ENCODE measurements at places on chromosomes 6 and 20. TPM values are rescaled to one million over a fixed set of nuclear protein-coding genes. Genes with fewer than 3 reads are reported as not detected.
A peak's percentile ranks its signal among the peaks of the same experiment; 100 is the strongest.

GRCh38 chr6:115796829-115797228, 263.9 kb downstream of the FRK start:
- H3K4me1 ChIP-seq, result no peaks in the 10 kb centered on the region
- no peaks in the 10 kb centered on the region for H3K27me3 ChIP-seq
- DNase-seq, result no peak

- H3K4me1 ChIP-seq, result peaks cover 4% of the 10 kb centered on the region
- no peak for DNase-seq
- H3K4me3 ChIP-seq, result no peak overlapping the region
These were observed 16.7 kb downstream of the CALHM5 start for GRCh38 chr6:116528133-116528532.

DNA sequence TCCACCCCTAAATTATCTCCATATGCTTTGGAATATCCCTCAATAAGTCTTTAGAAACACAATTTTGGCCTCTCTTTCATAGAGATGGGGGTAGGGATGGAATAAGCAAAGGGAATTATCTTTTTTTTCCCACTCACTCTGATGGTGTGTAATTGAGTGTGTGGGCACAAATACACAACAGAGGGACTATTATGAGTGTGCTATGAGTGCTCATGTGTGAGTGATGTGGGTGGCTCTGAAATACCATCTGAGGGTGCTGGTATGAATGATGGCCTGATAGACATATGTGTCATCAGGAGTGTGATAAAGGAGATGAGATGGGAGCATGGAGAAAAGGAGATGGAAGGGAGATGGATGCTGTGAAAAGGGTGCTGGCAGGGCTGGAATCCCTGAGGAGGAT, 35.6 kb downstream of the GSS start:
- no peak overlapping the region for H3K4me3 ChIP-seq
- peaks cover 46% of the 10 kb centered on the region for H3K4me1 ChIP-seq
- no peak overlapping the region for H3K27ac ChIP-seq
- H3K27me3 ChIP-seq, result no peaks in the 10 kb centered on the region
- no peak for DNase-seq

DNA sequence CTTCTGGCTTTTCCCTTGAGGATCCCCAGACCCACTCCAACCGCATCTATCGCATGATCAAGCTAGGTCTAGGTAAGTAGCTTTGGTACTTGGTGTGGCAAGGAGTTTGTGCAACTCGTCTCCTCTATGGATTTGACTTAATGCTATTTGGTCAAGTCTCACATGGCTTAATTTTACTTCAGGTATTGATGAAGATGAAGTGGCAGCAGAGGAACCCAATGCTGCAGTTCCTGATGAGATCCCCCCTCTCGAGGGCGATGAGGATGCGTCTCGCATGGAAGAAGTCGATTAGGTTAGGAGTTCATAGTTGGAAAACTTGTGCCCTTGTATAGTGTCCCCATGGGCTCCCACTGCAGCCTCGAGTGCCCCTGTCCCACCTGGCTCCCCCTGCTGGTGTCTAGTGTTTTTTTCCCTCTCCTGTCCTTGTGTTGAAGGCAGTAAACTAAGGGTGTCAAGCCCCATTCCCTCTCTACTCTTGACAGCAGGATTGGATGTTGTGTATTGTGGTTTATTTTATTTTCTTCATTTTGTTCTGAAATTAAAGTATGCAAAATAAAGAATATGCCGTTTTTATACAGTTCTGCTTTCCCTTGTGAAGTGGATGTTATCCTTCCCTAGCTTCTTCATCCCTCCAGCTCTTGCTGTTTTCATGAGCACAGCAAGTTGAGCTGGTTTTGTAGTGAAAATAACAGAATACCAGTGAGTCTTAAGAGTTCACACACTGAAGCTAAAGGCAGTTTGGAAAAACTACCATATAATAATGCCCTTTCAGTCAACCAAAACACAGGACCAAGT, 3.8 kb downstream of the SLC35B2 start:
- H3K36me3 ChIP-seq, result peaks cover 74% of the 10 kb centered on the region
- no peak overlapping the region for H3K27ac ChIP-seq
- H3K4me3 ChIP-seq, result no peak overlapping the region
- peak; percentile 59 for DNase-seq
- H3K27me3 ChIP-seq, result no peaks in the 10 kb centered on the region
- peaks cover 88% of the 10 kb centered on the region for H3K4me1 ChIP-seq

DNA sequence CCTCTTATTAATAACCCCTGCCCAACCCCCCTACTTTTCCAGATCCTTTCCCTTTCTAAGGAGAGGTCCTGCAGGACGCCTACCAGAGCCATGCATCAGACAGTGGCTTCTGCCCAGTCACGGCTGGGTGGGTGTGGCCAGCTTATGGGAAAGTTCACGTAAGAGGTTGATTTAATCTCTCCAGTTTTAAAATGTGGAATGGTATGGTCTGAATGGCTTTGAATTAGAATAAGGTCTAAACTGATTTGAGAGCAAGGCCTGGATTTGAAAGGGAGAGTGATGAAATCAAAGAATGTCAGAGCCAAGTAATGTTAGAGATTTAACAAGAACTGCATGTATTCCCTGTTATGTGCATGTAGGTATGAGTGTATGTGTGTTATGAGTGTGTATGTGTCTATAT, 275.7 kb downstream of the PAX1 start:
- H3K4me3 ChIP-seq, result no peak overlapping the region
- H3K27ac ChIP-seq, result no peak overlapping the region
- no peak for DNase-seq
- no peaks in the 10 kb centered on the region for H3K27me3 ChIP-seq

DNA sequence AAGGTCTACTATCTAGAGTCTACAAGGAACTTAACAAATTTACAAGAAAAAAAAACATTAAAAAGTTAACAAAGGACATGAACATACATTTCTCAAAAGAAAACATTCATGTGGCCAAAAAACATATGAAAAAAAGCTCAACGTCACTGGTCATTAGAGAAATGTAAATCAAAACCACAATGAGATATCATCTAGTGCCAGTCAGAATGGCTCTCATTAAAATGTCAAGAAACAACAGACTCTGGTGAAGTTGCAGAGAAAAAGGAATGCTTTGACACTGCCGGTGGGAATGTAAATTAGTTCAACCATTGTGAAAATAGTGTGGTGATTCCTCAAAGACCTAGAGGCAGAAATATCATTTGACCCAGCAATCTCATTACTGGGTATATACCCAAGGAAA, 48.3 kb downstream of the OGFRL1 start:
- no peaks in the 10 kb centered on the region for H3K36me3 ChIP-seq
- no peak overlapping the region for H3K27ac ChIP-seq
- H3K4me3 ChIP-seq, result no peak overlapping the region
- no peaks in the 10 kb centered on the region for H3K27me3 ChIP-seq
- no peak for DNase-seq

DNA sequence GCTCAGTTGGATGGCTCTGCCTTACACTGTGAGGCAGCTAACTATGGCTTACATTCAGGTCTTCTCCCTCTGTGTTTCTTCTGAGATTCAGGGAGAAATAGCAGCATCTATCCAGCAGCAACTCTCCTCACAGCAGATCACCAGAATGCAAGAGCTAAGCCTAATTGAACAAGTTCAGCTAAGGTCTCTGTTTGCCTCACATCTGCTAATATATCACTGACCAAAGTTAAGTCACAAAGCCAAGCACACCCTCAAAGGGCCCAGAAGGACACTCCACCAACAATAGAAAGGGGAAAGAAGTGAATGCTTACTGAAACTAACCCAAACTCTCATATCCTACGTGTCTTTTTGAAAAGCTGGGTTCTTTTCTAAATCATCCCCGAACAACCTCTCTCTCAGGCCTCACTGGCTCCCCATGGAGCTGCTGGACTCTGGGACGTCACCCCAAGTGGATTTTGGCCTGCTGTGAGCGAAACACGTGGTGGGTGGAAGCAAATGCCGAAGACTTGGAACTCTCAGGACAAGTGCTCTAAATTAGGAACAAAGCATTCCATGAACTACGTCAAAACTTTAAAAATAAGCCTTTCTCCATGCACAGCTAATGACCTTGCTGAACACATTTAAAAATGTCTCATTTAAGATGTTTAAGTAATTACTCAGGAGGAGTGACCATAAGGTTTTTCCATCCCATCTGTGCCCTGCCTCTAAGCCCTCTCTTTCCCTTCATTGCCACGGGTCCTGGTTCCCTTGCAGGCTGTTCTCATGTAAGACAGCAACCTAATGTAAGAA, 167.5 kb upstream of the PLCB4 start:
- H3K4me3 ChIP-seq, result no peak overlapping the region
- H3K36me3 ChIP-seq, result no peaks in the 10 kb centered on the region
- no peaks in the 10 kb centered on the region for H3K4me1 ChIP-seq
- no peak overlapping the region for H3K27ac ChIP-seq
- DNase-seq, result peak; percentile 35
- no peaks in the 10 kb centered on the region for H3K27me3 ChIP-seq

GRCh38 chr6:115891111-115891669, 169.5 kb downstream of the FRK start:
- no peaks in the 10 kb centered on the region for H3K36me3 ChIP-seq
- H3K4me1 ChIP-seq, result no peaks in the 10 kb centered on the region
- no peak overlapping the region for H3K27ac ChIP-seq
- no peak overlapping the region for H3K4me3 ChIP-seq

DNA sequence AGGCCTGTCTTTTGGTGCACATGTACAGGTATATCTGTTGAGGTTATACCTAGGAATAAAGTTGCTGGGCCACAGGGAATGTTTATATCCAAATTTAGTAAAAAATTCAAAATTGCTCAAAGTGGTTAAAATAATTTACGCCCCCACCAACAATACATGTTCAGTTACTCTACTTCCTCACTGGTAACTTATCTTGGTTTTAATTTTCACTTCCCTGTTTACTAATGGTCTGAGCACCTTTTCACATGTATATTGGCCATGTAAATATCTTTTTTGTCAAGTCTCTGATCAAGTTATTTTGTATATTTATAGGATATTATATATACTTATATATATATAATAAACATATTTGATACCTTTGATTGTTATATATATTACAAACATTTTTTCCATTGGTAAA, 9.7 kb downstream of the PDE7B start:
- no peak overlapping the region for H3K4me3 ChIP-seq
- H3K4me1 ChIP-seq, result no peaks in the 10 kb centered on the region
- no peaks in the 10 kb centered on the region for H3K27me3 ChIP-seq
- no peak overlapping the region for H3K27ac ChIP-seq
- H3K36me3 ChIP-seq, result no peaks in the 10 kb centered on the region

- H3K36me3 ChIP-seq, result no peaks in the 10 kb centered on the region
- no peak overlapping the region for H3K27ac ChIP-seq
- H3K4me1 ChIP-seq, result peaks cover 4% of the 10 kb centered on the region
- H3K4me3 ChIP-seq, result no peak overlapping the region
- DNase-seq, result no peak
- H3K27me3 ChIP-seq, result peaks cover 17% of the 10 kb centered on the region
These were observed 4.9 kb upstream of the TOX2 start for GRCh38 chr20:43909720-43910119.

Gene NINL
- polyA plus RNA-seq, result 7.8 TPM

Gene PYGB
- polyA plus RNA-seq, result 34.0 TPM

Gene KCNB1
- 1.4 TPM for polyA plus RNA-seq

Gene DNAH8
- not detected for polyA plus RNA-seq

Gene APOBEC2
- polyA plus RNA-seq, result 36.7 TPM

Gene SLC9A8
- 2.3 TPM for polyA plus RNA-seq

Gene FBXO30
- polyA plus RNA-seq, result 2.6 TPM

Gene EGFL8
- 30.3 TPM for polyA plus RNA-seq

Gene FAM83C
- not detected for polyA plus RNA-seq

Gene SLC17A2
- not detected for polyA plus RNA-seq
